ENCODE measurements at places on chromosomes 16 and 17.

- no peak for DNase-seq
Measured at GRCh38 chr17:46916211-46916610, 6.7 kb upstream of the GOSR2 start.

DNA sequence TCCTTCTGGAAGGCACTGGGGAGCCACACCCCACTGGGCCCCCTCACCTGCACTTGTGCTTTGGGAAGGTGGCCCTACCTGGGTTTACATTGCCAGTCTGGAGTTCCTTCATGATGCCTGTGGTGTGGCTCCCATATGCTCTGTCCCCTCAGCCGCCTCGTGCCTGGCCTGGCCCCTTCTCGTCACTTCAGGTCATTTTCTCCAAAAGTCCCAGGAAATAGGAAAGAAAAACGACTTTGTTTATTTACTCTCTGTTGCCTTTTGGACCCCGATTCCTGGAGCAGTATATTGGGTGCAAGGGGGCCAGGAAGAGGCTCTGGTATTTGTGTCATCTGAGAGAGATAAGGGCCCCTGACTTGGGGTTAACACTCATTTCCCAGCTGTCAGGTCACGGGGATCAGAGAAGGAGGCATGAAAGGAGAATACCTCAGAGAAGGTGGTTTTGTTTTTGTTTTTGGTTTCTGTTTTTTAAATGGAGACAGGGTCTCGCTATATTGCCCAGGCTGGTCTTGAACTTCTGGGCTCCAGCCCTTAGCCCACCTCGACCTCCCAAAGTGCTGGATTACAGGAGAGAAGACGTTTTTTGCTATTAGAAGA lies 4.7 kb downstream of the SOCS3 start:
- no peak for DNase-seq

- DNase-seq: peak; percentile 23
Measured at GRCh38 chr16:72066747-72067146, 3.7 kb downstream of the HPR start.

DNA sequence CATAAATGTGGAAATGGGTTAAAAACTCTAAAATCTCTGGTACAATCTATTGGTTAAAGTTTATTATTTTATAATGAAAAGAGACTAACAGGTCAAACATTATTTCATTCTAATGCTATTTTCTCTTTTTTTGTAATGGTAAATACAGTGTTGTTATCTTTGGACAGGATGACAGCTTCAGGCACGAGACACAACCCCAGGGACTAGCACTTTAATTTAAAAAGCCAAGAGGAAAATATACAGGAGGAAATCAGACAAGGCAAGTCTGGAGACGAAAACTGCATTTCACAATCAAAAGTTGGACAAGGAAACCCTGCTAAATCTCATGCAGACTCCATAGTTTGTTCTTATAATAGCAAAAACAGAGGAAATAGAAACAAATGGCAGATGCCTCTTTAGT lies 589.1 kb upstream of the CDH8 start:
- DNase-seq: peak; percentile 69

- no peak for DNase-seq
Measured at GRCh38 chr17:62648956-62649294, 21.5 kb downstream of the MRC2 start.

GRCh38 chr17:58516644-58517377 lies 2.4 kb upstream of the MTMR4 start:
- DNase-seq: no peak

GRCh38 chr17:75821552-75821951 lies 22.7 kb downstream of the UNC13D start:
- no peak for DNase-seq

DNA sequence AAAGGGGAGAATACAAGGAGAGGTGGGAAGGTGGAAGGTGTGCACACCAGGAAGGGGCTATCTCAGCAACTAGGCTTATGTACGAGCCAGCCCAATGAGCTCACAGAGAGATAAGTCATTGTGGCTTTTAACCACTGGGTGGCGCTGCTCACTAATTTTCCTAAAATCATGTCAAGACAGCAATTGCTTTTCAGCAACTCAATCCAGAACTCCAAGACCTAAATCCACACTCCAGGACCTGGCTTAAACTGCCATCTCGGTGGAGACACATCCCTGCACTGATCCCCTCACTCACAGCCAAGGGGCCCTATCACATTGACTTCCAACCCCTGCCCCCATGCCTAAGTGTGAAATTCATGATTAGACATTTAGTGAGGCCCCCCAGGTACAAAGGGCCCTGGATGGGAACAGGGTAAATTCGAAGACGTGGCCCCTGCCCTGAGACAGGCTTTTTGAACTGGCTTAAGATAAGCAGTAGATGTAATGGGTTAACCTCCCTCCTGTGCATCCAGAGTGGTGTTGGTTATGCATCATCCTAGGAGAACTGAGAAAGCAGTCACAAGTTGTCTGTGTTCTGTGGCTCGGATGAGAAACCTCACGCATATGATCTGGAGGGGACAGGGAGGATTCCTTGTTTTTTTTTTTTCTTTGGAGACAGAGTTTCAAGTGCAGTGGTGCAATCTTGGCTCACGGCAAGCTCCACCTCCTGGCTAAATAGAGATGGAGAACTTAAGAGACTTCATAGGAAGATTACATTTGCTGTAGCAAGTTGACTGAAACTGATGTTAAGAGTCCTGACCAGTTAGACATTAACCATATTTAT lies 11.5 kb downstream of the CCL16 start:
- DNase-seq: peak; percentile 85

DNA sequence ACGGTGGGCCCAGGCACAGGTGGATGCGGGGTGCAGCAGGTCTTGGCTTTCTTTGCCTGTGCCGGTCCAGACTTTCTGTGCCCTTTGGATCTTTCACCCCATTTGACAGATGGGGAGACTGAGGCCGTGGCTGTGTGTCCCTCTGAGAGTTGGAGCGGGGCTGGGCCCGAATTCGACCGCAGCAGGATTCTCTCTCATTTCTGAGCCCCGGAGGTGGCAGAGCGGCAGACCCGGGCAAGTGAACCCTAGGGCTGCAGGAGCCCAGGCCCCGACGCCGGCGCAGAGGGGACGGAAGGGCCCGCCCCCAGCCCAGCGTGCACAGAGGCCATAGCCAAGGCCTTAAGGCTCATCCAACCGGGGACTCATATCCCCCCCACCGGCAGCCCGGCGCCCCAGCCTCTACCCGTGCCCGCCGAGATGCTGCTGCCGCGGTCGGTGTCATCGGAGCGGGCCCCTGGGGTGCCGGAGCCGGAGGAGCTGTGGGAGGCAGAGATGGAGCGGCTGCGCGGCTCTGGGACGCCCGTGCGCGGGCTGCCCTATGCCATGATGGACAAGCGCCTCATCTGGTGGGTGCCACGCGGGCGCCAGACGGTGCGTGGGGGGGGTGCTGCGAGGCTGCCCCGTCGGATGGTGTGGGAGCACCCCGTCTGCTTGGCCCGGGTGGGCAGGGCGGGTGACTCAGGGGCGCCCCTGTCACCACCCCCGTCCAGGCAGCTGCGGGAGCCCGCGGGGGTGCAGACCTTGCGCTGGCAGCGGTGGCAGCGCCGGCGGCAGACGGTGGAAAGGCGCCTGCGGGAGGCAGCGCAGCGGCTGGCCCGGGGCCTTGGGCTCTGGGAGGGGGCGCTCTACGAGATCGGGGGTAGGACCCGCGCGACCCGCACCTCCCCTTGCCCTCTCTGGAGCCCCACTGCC lies 857 bp downstream of the TMC8 start:
- DNase-seq: no peak

DNA sequence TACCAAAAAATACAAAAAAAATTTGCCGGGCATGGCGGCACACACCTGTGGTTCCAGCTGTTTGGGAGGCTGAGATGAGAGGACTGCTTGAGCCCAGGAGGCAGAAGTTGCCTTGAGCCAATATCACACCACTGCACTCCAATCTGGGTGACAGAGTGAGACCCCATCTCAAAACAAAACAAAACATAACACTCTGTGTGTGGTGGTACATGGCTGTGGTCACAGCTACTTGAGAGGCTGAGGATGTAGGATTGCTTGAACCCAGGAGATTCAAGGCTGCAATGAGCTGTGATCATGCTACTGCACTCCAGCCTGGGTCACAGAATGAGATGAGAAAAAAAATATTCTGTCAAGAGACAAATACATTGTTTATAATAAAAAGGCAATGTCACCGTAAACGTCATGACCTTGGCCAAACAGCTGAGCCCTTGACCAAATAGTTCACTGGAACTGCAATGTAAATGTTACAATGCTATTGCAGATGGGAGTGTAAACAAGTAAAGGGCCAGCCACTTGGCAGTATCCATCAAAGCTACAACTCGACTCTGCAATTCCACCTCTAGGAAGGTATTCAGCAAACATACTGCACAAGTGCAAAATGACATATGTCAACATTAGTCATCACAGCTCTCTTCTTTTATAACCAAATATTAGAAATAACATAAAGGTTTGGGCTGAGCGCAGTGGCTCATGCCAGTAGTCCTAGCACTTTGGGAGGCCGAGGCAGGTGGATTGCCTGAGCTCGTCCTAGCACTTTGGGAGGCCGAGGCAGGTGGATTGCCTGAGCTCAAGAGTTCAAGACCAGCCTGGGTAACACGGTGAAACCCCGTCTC lies 16.9 kb downstream of the EARS2 start:
- DNase-seq: no peak

GRCh38 chr17:77480509-77481215 lies 339.9 kb downstream of the SEC14L1 start:
- DNase-seq: no peak

DNA sequence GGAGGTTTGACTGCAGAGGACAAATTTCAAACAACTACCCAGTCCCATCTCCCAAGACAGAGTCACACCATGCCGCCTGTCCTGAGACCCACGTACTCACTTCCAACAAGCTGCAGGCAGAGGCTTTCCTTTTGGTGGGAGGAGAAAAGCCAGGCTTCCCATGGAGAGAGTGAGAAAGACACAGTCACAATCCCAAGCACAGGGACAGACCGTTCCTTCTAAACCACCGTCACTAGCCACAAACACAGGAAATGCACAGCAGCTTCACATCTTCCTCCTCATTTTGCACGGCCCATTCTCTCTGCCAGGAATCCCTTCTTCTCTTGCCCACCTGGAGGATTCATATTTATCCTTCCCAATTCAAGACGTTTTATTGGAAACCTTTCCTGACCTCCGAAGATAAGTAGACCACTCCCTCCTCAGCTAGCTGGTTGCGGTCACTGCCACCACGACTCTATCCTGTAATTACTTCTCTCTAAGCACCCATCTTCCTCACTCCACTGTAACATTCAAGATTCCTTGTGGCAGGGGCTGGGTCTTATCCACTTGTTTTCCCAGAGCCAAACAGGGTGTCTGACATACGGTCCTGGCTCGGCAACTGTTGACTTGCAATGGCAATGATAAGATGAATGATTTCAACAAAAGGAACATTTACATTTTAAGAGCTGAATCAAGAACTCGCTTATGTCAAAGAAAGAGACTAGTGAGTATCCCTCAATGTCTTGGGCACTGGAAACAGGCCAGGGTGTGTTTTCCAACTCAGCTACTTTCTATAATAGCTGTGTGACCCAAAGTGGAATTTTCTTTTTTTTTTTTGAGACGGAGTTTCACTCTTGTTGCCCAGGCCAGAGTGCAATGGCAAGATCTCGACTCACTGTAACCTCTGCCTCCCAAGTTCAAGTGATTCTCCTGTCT lies 87.6 kb downstream of the XYLT1 start:
- DNase-seq: no peak

DNA sequence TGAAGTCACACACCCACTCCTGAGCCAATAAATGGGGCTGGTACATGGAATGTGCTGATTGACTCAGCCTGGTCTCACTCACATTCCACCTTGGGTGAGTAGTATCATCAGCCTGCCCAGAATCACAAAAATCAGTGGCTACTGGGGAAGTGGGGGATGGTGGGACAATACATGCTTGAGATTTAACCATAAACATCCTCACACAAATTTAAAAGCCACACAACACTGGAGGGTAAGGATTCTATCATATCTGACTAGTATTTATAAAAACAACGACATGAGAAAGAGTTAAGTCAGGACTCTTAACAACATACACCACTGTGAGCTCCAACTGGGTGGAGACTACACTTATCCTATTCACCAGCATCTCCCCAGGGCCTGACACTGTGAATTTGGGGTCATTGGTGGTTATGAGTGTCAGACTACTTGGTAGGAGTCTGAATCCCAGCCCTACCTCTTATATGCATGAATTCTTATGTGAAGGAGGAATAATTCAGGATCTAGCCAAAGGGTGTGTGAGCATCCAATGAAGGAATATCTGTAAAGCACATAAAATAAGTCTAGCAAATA lies 26.0 kb upstream of the IRX6 start:
- peak; percentile 66 for DNase-seq

GRCh38 chr17:71441098-71441497 lies 679.7 kb upstream of the SOX9 start:
- peak; percentile 77 for DNase-seq

GRCh38 chr16:27792486-27793248 lies 242.7 kb downstream of the KATNIP start:
- no peak for DNase-seq

GRCh38 chr17:20189302-20189701 lies 180.1 kb downstream of the SPECC1 start:
- DNase-seq: no peak

GRCh38 chr16:894136-894535 lies 76.6 kb downstream of the LMF1 start:
- no peak for DNase-seq

DNA sequence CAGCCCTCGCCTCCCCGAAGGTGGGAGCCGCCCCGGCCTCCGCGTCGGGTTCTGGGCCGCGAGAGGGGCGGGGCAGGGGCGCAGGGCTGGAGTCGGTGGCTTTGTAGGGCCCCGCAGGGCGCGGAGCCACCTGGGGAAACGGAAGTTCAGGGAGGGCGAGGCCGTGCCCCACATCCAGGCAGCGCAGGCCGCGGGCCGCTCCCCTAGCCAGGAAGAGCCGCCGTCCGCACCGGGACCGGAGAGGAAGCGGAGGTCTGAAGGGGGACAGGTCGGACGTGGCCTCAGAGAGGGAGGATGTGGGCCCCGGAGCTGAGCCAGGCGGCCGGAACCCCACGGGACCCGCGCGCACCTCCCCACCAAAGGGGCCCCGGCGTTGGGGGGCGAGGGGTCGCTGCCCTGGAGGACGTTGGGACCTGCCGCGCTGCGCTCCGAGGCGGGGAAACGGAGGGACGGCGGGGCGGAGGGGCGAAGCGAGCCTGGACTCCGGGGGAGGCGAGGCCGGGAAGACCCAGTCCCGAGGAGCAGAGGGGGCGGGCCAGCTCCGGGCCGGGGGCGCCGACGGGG lies 482 bp upstream of the SLC16A3 start:
- DNase-seq: peak; percentile 65

DNA sequence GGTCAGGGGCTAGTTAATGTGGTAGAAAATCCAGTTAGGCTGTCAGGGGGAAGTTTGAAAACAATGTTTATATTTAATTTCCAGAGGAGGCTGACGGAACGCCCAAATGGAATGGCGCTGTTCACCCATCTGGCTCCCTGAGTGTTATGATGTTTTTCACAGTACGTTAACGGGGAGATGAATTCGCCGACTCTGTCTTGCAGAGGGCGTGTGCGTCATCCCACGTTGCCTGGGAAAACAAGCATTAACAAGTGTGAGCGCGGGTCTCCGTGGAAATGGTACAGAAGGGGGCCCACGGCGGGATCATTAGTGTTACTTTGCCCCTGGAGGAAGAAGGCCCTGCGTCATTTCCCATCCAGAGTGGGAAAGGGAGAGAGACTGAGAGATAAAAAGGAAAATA lies 29.6 kb downstream of the RGS9 start:
- DNase-seq: no peak

- DNase-seq: peak; percentile 19
Measured at GRCh38 chr16:73711406-73712080, 585.1 kb upstream of the PSMD7 start.

All from muscle of back (tissue), 13 donors.